D341Med (cell line): ENCODE measurements at places on chromosomes 4 and X.

GRCh38 chr4:52172166-52172565 lies 121.1 kb downstream of the SPATA18 start:
- no peak for DNase-seq

- DNase-seq, result no peak
These were observed 13.6 kb downstream of the EREG start for GRCh38 chr4:74378573-74378972.

- DNase-seq, result no peak
These were observed 33.6 kb downstream of the BCOR start for GRCh38 chrX:40064055-40064597.

DNA sequence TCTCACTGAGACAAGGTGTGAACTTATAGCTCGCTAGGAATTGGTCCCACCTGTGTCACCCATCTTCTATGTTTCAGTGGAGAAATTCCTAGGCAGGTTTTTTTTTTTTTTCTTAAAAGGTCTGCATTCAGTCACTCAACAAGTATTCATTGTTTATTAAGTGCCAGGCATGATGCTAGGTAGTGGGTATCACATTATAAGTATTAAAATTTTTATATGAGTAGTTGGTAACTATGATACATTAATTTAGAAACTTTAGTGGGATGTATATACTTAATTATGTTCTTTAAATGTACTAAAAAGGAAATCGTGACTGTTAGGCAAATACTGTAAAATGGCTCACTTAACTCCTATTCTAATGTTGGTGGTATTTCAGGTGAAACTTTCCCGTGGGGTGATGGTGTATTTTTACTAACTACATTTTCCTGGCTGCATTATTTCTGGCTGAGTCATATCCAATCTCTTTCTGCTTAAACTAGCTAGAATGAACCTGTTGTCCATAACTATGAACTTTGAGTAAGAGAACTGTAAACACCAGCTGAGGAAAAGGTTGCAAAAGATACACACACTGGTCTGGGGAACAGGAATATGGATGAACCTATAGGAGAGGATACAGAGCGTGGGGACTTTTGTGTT lies 49.3 kb upstream of the MED14 start:
- DNase-seq, result no peak

DNA sequence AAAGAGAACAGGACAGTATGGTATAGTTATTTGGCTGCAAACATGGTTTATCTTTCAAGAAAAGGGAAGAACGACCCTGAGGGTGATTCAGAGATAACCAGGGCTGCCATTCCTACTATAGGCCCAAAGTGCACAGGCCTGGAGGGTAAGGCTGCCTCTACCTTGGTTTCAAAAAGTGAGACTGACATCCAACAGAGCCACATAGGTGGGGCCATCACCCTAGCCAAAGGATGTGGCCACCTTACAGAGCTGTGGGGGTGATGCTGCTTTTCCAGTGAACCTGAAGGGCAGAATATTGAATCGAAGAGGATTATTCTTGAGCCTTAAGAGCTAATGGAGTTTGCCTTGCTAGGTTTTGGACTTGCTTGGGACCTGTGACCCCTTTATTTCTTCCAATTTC lies 15.7 kb downstream of the SH2D1A start:
- DNase-seq, result no peak

- DNase-seq, result no peak
These were observed 1639.6 kb upstream of the PCDH10 start for GRCh38 chr4:131509521-131509920.

- peak; percentile 64 for DNase-seq
These were observed 650.8 kb downstream of the PCDH7 start for GRCh38 chr4:31370866-31371465.

DNA sequence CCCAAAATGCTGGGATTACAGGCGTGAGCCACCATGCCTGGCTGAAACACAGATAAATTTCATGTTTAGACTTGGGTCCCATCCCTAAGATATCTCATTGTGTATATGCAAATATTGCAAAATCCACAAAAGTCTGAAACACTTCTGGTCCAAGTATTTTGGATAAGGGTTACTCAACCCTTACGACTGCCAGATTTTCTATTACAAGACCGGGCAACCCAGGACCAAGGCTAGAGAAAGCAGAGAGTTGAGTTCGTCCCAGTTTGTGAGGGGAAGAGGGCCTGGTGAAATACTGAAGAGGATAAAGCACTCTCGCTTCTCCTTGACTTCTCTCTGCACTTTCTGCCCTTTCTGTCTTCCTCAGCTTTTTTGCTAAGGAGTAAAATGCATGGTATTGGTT lies 34.5 kb downstream of the ZFX start:
- no peak for DNase-seq

GRCh38 chrX:31228415-31228832 lies 156.6 kb upstream of the FTHL17 start:
- DNase-seq, result no peak

DNA sequence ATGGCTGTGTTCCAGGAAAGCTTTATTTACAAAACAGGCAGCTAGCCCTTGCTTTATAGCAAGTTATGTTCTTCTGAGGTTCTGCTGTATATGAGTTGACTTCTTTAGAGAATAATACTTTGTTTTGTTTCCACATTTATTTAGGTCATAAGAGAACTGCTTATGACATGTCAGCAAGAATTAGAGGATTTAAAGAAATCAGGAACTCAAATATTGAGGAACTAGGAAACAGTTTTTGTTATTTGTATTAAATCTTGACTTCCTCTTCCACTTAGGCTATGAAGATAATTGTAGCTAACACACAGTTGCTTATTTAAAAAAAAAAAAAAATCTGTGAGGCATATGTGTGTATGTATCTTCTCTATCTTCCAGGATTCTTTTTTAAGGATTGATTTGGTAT lies 14.3 kb downstream of the ZRSR2 start:
- DNase-seq, result no peak

DNA sequence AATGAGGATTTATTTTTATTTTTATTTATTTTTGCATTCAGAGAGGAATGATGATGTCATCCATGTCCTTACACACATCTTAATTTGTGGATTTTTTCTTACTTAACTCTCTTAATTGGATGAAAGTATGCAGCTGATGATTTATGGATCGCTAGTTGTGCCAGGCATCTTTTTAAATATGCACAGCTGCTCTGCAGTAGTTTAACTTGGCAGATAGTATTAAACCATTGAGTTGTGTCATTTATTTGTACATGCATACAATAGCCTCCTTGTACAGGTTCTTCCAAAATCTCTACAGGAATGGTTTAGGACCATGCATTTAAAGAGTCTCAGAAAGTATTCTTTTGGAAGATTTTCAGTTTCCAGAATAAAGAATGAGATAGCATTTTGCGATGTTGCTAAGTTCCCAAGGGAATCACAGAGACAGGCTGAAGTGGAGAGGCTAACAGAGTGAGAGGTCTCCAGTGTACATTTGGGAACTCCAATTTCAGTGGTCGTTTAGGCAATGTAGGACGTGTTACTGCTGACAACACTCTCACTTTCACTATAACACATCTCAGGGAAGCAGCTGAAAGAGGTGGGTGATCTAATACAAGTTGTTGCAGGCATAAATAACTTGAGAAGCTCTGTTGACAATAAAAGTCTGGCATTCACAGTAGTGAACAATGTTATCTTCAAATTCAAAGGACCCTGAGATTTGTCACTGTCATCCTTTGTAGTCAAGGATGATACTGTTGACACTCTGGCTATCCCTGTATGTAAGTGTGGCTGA lies 49.9 kb upstream of the SCRG1 start:
- no peak for DNase-seq

DNA sequence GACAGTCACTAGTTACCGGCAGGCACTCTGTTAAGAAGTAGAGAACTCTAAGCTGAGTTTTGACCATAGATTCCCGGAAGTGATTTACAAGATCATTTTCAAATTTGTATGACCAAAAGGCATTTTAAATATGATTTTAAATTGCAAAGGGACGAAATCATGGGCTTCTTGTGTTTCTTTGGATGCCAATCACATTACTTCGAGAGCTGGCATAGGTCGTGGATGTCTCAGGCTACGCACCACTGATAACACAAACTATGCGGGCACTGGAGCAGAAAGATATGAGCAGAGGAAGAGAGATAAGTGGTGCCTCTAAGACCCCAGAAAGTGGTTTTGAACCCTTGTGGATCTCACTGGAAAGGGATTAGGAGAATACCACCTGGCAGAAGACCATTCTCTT lies 294.2 kb upstream of the FTHL17 start:
- no peak for DNase-seq

DNA sequence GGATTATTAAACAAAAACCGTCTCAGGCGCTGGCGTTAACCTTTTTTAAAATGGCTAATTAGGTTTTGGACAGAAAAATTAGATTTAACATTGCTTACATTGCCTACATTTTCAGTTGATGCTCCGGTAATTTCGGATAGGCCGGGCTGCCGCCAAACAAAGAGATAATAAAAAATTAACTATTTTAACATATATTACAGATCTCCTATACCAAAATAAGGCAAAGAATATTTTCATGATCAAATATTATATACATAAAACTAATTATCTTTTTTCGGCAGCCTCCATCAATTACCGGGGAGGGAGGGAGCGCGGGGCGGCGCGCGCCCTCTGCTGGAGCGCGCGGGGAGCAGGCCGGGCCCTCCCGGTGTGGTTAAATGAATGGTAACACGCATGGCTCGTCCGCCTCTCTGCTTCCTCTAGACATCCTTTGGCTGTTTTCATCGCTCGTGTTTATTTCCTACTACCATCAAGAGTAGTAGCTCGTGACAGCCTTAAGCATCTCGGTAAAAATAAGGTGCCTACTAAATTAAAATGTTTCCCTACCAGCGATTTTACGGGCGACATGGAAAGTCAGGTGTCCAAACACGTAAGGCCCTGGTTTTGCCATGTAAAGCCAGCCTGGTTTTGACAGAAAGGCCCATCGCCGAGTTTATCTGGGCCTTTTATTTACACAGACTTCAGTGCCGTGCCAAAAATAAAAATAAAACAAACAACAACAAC lies 52.4 kb upstream of the TMEM33 start:
- DNase-seq, result peak; percentile 93

DNA sequence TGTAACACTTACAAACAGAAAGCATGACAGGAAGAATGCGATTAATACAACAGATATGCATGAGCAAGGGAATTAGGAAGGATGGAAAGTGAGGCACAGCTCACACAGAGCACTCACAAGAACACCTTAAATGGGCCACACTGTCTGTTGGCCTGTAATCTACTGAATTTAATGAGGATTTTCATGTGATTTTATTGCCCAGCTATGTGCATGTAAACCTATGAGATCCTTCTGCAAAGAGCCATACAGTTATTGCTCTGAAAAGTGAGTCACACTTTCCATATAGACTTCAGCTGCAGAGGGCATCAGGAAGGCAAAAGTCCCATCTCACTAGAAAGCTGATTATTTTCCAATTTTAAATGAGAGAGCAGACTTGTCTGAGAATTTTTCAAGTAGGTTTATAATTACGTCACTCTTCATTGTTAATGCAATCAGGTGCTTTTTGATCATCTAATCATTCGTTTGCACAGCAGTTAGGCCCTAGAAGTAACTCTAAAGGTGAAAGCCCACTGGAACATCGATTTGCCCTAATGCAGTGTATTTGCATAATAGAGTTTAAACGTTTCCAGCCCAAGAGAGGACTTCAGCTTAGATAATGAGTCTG lies 832.7 kb upstream of the INTU start:
- DNase-seq, result no peak

- no peak for DNase-seq
These were observed 188.4 kb downstream of the SLC7A11 start for GRCh38 chr4:138053641-138054301.

DNA sequence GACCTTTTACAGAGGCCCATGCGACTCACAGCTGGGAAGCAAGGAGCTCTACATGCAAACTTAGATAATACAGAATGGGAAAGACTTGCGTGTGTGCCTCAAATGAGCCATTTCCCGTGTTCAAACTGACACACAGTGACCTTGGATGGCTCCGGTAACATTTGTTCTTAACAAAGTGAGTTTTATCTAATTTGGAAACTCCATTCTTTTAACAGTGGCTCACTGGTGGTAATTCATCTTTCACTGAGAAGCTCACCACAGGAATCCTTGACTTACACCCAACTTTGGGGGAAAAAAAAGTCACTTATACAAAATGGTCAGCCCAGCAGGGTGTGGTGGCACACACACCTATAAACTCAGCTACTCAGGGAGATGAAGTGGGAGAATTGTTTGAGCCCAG lies 190.6 kb downstream of the LDB2 start:
- DNase-seq, result no peak

DNA sequence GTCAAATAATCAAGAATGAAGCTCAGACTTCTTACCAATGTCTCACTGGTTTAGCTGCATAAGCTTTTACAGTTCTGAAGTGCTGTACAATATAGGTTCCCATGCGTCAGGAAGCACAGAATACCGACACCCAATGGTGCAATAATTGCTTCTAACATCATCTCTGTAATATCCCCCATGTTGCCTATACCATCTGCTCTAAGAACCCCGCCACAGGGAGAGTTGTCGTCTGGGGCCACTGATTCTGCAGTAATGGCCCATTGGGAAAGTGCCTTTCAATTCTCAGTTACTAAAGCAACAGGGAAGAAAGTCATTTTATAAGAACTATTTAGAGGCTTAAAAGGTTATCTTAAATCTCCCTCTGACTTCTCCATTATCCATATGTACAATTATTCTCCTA lies 94.9 kb downstream of the GLRA3 start:
- DNase-seq, result no peak

- no peak for DNase-seq
These were observed 64.4 kb upstream of the VCX3A start for GRCh38 chrX:6599230-6599860.

DNA sequence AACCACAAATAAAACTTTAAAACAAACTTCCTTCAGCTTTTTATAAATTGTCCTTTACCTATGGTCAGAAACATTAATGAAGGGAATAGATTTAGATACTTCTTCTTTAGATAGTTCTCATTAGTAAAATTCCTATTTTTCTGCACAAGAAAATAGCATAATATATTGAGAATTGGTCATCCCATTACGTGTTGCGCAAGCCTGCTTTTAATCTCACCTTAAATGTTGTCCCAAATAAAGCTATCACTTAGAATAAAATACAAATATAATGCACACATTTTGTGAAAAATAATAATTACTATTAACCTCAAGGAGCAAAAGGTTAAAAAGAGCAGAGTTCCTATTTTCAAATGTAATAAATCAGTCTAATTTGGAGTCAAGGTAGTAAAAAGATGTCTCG lies 95.2 kb upstream of the TTC29 start:
- DNase-seq, result no peak

GRCh38 chrX:72079607-72080006 lies 52.1 kb downstream of the RTL5 start:
- no peak for DNase-seq

DNA sequence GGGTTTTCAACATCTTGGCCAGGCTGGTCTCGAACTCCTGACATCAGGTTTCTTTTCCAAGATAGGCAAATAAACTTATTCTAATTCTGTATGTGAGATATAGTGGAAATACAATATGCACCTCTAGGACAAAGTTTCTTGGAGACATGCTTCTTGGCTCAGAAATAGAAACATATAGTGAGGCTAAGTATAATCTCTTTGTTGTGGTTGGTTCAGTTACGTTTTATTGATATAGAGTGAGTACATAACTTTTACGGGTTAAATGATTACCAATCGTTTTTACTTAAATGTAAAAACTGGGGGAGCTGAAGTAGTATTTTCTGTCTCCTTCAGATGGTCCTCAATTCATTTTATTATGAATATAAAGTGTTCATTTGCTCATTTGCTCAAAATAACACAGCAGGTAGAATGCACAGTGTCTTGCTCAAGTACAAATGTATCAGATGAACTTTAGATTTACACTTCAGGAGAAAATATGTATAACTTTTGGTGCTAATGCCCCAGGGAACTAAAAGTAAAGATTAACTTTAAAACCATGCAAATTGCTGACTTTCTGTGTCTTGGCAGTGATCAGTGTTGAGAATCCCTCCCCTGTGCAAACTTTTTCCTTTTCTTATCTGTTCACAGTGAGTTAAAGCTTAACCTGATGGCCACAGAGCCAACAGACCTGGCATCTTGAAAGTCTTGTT lies 77.6 kb downstream of the AFF1 start:
- no peak for DNase-seq
